ENCODE measurements at places on chromosomes 2 and 18. TPM values are rescaled to one million over a fixed set of nuclear protein-coding genes. Genes with fewer than 3 reads are reported as not detected.

DNA sequence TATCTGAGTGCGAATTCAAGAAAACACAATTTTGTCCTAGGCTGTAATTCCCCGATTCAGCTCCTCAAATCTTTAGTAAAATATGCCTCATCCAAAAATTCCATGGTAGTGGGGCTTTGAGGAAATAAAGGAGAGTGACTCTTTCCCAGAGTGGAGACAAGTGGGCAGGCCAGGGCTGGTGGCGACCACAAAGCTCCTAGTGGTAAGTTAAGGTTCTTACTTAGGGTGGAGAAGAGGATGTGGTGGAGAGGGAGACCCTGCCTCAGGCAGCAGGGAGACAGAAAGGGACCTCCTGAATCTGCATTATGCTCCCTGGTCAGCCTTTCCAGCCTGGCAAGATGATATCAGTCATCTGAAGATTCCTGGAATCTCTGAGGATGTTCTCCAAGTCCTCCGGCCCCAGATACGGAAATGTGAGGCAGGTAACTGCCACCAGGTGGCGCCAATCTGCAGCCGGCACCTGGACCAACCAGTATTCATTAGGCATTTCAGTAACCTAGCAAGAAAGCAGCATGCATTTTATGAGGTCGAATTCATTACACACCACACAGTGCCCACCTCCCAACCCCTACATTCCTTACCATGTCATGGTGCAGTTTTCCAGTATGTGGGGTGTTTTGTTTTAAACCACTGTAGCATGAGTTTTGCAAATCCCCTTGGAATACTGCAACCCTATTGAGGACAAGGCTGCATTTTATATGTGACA lies 106.4 kb downstream of the POLE4 start:
- DNase-seq: peak; percentile 66

DNA sequence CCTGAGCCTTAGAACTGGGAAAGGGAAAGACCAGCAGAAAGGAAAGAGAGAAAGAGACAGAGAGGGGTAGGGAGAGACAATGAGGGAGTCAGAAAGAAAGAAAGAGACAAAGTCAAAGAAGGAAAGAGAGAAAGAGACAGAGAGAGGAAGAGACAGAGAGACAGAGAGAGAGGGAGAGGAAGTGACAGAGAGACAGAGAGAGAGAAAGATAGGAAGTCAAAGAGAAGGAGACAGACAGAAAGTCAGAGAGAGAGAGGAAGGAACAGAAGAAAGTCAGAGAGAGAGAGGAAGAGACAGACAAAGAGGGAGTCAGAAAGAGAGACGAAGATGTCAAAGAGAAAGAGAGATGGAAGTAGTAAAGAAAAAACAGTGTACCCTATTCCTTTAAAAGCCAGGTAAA lies 261.8 kb downstream of the WDPCP start:
- DNase-seq: no peak

The COLEC11 gene
- total RNA-seq: not detected

- DNase-seq: no peak
These were observed 112.7 kb upstream of the NPAS2 start for GRCh38 chr2:100707016-100707947.

GRCh38 chr2:205510345-205510744 lies 172.0 kb upstream of the NRP2 start:
- no peak for DNase-seq

DNA sequence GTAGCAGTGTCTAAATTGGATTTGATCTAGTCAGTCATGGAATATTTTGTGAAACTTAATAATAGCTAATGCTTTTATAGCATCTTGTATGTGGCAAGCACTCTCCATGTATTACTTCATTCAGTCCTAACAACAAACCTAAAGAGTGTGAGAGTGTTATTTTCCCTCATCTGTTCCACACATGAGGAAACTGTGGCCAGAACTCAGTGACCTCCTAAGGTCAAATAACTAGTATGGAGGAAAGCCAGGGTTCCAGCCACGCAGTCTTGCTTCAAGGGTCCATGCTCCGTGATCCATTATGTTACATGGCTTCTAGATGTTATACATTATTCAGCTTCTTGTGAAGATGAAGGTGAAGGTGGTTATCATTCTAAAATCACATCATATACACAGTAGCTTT lies 45.5 kb downstream of the TWSG1 start:
- no peak for DNase-seq

Measured in activated CD8-positive, alpha-beta T cell treated with anti-CD3 and anti-CD28 coated beads for 36 hours (primary cell).